ENCODE measurements at places on chromosomes 7 and 10. TPM values are rescaled to one million over a fixed set of nuclear protein-coding genes. Genes with fewer than 3 reads are reported as not detected.

The RADIL gene
- total RNA-seq: 0.20 TPM

The AGMO gene
- total RNA-seq: 0.08 TPM

The LYZL2 gene
- total RNA-seq: not detected

The CFAP69 gene
- 1.1 TPM for total RNA-seq

The WAC gene
- total RNA-seq: 62.8 TPM

The MOGAT3 gene
- total RNA-seq: not detected

The GHRHR gene
- total RNA-seq: not detected

The CRYGN gene
- not detected for total RNA-seq

The DENND2A gene
- total RNA-seq: 1.0 TPM

The ABCA13 gene
- 4.3 TPM for total RNA-seq

The C10orf62 gene
- 0.16 TPM for total RNA-seq

The SRI gene
- 73.1 TPM for total RNA-seq

The AGR2 gene
- 7.5 TPM for total RNA-seq

The FBXL13 gene
- 0.36 TPM for total RNA-seq

The FBXO24 gene
- 0.32 TPM for total RNA-seq

The TLX1 gene
- total RNA-seq: not detected

The NKX2-3 gene
- total RNA-seq: 0.12 TPM

The ARHGEF35 gene
- 19.7 TPM for total RNA-seq

DNA sequence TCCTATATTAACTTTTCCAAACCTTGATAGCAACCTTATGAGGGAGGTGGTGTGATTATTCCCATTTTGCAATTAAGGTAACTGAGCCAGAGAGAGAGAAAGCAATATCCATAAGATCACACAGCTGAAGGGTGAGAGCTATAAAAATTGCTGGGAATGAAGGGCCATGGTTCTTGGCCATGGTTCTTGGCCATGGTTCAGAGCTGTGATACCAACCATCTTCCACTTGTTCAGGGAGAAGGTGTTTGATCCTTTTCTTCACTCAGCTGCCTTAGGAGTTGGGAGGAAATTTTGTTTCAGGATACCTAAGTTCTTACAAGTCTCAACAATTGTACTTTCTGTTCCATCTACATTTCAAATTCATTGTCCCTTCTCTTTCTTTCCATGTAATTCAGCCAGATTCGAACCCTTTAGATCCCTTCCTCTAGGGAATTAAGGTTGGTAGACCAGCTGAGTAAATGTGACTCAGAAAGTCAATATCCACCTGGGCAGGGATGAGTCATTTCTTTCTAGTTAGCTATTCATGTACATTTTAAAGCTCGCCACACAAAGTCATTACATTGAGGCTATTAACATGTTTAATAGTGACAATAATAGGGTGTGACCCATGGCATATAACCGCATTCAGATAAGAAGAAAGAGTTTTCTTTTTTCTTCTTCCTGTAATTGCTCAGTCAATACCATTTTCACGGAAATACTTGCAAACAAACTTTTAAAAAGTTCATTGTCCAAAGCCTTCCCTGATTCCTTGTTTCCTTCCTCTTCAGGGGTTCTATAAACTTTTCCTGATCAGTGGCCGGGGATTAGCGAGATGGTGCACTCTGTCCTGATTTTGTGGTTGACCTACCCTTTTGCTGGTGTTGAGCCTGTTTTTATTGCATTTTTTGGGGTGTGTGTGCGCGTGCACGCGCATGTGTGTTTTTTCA is 143.4 kb downstream of the TCF7L2 start:
- ATAC-seq: peak; percentile 86

- no peak for ATAC-seq
These were observed 51.8 kb upstream of the DUSP5 start for GRCh38 chr10:110445871-110446270.

DNA sequence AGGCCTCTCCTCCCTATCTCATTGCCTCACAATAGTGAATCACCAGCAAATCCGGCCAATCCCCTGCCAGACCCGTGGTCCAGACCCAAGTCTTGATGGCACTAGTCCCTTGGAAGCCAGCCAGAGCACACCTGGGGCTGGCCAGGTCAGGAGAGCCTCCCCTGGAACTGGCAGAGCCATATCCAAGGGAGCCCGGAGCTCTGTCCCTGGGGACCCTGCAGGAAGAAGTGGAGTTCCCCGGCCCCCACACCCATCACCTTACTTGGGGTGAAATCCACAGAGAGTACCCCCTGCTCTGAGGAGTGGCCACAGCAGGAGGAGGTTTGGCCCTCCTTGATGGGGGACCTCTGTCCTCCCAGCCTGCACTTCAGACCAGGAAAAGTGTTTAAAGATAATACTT is 122.5 kb downstream of the HECW1 start:
- no peak for ATAC-seq

GRCh38 chr10:49577182-49577925 is 32.8 kb upstream of the SLC18A3 start:
- ATAC-seq: no peak

- no peak for ATAC-seq
These were observed 64.1 kb upstream of the LRRN3 start for GRCh38 chr7:111026806-111027205.

- ATAC-seq: no peak
These were observed 112.0 kb downstream of the PDE1C start for GRCh38 chr7:31958226-31958625.

- ATAC-seq: no peak
These were observed 3.4 kb downstream of the CAV1 start for GRCh38 chr7:116528008-116528789.

DNA sequence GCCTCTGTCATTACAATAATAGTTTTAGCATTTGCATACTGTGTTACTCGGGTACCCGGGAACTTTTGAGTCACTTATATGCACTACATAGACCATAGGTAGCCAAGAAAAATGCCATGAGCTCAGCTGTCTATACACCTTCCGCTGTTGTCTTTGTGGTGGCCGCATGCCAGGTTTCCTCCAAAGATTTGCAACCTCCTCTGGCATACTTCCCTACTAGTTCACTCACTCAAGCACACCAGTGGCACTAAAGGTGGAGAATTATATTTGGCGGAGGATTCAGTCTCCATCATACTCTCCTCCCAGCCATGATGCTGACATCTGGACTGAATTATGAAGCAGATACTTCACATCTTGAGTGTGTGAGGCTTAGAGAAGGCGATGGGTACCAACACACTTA is 35.6 kb upstream of the GRB10 start:
- ATAC-seq: no peak

GRCh38 chr7:93047514-93048099 is 70.2 kb downstream of the SAMD9 start:
- ATAC-seq: no peak

DNA sequence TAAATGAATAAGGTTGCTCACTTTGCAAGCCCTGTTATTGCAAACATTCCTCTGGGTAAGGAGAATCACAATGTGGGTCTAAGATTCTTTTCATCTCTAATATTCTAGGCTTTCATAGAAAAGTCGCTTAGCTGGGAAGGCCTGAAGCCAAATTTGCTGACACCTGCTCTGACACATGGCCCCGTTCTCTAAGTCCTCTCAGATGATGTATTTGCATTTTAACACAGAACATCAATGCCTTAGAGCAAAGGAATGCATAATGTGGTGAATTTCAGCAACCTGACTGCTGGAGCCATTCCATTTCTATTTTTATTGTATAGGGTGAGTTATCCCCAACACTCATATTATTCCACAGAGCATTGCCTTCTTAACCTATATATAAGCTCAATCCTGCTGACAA is 682.1 kb upstream of the NRP1 start:
- no peak for ATAC-seq

DNA sequence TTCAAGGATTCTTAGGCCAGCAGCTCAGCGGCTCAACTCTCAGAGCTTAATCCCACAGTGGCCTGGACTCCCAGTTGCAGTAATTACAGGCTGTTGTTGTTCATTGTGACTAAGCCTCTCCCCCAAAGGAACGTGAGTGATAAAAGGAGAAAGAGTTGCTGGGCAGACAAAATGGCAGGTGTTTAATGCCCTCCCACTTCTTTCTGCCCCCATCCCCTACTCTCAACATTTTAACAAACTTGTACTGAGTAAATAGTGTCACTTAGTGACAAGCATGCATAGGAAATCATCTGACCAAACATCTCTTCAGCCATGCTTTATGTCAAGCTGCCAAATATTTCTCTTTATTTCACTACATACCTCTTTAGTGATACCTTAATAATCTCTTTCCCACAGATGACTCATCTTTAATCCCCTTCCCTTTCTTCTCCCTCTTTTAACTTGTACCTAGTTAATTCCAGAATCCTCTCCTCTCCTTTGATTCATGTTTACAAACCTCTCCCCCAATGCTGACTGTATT is 12.4 kb upstream of the MTERF1 start:
- peak; percentile 56 for ATAC-seq

- no peak for ATAC-seq
These were observed 6.1 kb upstream of the PTPN12 start for GRCh38 chr7:77531038-77531437.

GRCh38 chr7:18962031-18962430 is 155.4 kb downstream of the TWIST1 start:
- no peak for ATAC-seq

- peak; percentile 76 for ATAC-seq
These were observed 7.1 kb downstream of the CPVL start for GRCh38 chr7:29139191-29139590.

GRCh38 chr10:18185621-18186020 is 45.4 kb downstream of the CACNB2 start:
- no peak for ATAC-seq

DNA sequence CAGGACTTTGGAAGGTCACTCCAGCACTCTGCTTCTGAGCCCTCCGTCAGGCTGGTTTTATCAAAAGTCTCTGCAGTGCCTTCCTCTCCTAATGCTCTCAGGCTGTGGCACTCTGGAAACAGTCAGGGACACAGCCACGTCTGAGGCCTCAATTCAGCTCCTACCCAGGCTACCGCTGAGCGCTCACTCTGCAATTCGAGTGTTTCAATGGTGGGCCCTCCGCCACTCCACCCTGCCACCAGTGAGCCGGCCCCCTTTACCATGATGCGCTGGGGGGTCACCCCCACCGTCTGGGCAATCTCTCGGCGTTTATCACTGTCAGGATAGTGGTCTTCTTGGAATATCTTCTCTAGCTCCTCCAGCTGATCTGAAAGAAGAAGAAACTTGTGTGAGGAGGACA is 3.5 kb downstream of the NOBOX start:
- no peak for ATAC-seq

DNA sequence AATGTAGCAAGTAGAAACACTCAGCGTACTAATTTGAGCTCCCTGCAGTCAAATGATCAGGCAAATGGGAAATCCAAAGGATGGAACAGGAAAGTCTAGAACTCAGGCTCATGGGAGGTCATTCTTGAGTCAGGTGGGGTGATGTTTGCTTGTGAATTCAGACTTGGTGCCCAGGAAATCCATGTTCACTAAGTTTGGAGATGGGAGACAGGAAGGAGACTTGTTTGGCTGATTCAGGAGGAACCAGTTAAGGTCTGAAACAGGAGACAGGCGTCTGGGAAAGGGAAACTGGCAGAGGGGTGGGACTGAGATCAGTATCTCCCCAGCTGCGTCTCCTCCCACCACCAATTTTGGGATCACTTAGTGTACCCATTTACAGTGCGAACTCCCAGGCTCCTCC is 38.4 kb upstream of the ZNF438 start:
- ATAC-seq: no peak

DNA sequence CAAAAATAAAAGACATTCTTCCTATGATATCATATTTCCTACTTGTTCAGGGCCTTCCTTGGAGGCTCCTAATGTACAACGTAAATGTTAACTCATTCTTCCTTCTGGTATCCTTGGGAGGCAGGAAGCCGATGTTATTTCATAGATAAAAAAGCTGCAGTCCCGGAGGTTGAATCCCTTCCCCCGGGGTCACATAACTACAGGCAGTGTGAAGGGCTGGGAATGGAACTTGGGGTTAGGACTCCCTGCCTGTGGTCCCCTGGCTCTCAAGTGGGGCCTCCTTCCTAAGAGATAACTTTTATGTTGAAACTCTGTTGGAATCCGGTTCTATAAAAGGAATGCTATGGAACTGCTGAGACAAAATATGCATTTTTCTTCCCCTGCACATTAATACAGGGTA is 14.9 kb upstream of the CCDC3 start:
- ATAC-seq: no peak

DNA sequence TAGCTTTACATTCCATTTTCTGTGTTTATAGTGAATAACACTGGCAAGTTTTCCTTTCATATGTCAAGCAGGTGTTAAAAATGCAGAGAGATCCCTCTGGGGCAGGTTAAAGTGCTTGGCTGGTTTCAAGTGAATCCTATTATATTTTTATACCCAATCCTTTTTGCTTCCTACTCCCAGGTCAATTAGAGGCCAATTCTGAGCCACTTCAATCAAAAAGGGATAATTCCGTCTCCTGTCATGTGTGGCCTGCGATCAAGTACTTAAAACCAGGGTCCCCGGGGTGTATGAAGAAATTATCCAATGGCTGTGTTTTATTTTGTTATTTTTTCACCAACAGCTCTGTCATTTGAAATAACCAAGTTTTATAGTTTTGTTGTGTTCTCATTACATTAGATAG is 313.2 kb downstream of the PRPF18 start:
- ATAC-seq: no peak

DNA sequence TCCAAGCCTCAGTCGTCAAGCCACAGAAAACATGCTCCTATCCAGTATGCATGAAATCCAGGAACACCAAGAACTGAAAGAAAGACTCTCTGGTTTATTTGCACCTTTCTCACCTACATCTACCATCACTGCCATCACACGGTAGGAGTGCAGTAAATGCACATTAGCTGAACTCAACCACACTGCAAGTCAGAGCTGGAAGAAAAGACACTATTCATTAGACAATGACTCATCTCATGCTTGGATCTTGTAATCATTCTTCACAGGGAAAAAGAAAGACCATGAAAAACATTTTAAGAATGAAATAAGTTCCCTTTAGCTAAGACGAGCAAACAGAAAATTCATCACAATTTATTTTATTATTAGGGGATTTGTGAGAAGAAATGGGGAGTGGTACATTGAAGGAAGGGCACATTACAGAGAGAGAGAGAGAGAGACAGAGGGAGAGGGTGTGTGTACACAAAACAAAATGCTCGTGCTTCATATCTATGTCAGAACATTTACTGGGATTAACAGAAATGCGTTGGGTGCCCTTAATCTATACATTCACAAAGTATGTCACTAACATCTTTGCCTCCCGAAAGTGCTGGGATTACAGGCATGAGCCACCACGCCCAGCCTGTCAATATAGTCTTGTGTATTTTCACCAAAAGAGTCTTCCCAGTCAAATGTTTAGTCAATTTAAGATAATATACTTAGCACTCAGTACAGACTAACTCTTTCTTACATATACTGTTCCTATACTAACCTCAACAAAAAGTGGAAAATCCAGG is 324.9 kb downstream of the PARD3 start:
- peak; percentile 87 for ATAC-seq

GRCh38 chr7:157545681-157546060 is 208.9 kb downstream of the DNAJB6 start:
- no peak for ATAC-seq

- ATAC-seq: no peak
These were observed 222.2 kb upstream of the NRP1 start for GRCh38 chr10:33556620-33557019.

- ATAC-seq: no peak
These were observed 151.4 kb downstream of the RPS24 start for GRCh38 chr10:78184851-78185692.

GRCh38 chr7:51620706-51621105 is 304.1 kb upstream of the COBL start:
- no peak for ATAC-seq

- no peak for ATAC-seq
These were observed 13.8 kb upstream of the POT1 start for GRCh38 chr7:124943472-124943871.

GRCh38 chr10:5546891-5547680 is 22.3 kb downstream of the CALML3 start:
- ATAC-seq: peak; percentile 60

- peak; percentile 72 for ATAC-seq
These were observed 88.8 kb upstream of the TNS3 start for GRCh38 chr7:47670729-47671128.

- no peak for ATAC-seq
These were observed 297.8 kb downstream of the CNTNAP2 start for GRCh38 chr7:146414373-146414772.
